ENCODE measurements at places on chromosomes 6 and 20.

DNA sequence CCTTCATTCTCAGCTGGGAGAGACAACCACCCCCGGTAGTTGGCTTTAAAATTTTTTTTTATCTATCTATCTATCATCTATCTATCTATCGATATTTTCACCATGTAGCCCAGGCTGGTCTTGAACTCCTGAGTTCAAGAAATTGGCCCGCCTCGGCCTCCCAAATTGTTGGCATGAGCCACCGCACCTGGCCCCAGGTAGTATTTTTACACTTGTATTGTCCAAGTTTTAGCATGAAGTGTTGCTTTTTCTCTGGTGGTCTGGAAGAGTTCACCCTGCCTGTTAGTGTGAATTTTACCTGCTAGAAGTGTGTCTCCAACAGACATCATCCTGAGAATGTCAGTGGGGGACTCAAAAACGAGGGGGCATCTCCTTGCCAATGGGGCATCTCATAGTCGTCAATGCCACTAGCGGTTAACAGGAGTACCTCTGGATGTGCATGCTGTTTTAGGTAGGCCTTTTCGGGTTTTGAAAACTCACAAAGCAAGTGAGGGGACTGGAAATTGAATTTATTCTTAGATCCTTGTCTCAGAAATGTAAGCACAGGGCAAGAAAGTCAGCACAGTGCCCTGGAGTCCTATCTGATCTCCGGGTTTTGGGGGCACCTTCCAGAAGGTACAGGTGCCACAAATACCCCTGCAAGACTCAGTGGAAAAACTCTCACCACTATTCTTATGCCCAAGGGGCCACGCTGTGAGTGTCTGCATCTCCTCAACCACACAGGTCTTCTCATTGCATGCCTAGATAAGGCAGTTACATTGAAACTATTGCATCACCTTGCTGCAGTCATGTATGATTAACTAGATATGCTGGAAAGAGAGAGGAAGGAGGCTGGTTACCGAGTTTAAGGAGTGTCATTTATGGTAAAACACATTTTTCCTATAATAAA lies 37.1 kb downstream of the TNFAIP3 start:
- DNase-seq, result no peak

DNA sequence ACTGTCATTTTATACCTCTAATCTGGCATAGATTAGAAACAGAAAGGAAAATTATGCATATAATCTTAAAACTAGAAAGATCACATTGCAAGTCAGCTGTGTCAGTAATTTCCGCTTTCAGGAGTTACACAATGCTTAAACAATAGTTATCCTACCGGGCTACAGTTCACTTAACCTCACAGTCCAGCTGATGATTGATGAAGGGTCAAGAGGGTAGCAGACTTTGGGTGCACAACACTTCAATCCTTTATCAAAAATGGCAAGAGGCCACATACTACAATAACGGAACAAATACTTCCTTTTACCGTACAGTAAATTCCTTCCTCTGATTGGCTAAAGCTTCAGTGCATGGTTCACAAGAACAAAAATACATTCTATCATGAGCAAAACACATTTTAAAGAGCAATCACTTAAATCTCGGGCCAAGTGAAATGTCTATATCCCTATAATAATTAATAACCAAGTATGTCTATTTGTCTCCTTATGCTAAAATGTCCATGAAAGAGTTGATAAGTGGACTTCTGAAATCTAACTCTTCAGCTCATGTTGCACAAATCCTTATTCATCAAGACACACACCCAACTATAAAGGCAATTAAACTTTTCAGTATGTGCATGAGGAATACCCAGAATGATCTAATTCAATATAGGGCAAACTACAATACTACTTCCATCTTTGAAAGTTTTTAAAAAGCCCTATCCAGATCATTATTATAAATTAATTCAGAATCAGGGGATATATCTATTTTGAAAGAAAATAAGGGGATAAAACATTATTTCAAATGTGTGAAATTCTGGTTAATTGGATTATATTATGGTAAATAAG lies 76.8 kb downstream of the HIVEP2 start:
- DNase-seq, result no peak

DNA sequence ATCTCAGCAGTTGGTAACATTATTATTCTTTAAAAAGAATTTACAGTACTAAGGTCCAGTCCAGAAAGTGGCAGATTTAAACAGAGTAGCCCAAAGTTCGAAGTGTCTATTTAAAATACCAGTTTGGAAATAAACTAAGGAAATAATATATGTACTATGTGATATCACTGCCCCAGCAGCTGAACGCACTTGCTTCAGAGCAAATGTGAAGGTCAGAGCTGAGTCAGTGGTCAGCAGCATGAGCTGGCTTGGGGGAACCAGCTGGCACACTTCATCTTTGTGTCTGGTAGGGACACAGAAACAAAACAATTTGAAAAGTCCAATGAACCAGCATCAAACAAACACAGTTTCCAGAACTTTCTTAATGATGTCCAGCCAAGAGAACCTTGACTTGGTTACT lies 15.4 kb downstream of the TMEM14B start:
- DNase-seq, result no peak

DNA sequence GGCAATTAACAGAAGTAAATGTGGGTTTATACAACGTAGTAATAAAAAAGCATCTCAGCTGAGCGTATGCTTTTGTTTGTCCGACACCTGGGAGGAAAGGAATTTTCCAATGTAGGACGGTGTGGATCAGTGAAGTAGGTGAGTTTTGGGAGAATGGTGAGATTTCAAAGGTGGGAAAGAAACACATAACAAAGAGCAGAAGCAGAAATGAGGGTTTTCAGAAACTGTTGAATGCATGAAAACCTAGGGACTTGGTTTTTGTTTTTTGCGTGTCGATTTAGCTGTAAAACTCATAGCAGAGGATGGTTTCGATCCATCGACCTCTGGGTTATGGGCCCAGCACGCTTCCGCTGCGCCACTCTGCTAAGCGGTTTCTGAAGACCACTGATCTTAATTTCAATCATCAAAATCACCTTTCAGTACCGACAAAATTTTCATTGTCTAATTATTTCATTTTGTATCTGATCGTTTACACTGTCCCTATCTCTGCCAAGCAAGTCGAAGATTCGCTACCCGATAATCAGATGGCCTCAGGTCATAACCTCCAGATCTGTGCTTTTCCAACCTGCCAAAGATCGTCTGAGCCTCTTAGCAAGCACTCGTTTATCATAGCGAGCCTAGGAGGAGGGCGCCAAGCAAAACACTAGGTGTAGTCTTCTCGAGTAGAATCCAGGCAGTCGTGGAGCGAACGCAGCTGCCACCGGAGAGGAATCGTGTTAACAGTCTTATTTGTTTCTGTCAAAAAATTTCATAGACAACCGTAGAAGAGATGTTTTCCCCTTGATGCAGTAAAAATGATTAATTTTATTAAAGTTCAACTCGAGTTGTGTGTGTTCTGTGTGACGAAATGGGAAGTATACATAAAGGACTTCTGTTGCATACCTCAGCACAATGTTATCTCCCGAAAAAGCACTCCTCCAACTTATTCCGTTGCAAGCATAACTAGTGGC lies 20.9 kb upstream of the POM121L2 start:
- peak; percentile 12 for DNase-seq

DNA sequence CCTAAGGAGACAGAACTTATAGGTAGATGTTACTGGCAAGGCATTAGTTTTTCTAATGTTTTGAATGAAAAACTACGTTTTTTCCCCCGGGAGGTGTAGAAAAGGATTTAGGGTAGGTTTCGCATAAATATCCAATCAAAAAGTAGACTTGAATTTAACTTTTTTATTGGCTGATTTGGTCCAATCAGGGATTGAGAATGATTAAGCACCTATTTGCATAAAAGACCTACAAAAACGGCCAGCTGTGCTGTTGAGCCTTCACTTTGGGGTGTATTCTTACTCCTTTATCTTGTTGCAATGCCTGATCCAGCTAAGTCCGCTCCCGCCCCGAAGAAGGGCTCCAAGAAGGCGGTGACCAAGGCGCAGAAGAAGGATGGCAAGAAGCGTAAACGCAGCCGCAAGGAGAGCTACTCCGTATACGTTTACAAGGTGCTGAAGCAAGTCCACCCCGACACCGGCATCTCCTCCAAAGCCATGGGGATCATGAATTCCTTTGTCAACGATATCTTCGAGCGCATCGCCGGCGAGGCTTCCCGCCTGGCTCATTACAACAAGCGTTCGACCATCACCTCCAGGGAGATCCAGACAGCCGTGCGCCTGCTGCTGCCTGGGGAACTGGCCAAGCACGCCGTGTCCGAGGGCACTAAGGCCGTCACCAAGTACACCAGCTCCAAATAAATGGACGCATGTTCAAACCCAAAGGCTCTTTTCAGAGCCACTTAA lies 113.5 kb upstream of the BTN3A2 start:
- DNase-seq, result peak; percentile 81

DNA sequence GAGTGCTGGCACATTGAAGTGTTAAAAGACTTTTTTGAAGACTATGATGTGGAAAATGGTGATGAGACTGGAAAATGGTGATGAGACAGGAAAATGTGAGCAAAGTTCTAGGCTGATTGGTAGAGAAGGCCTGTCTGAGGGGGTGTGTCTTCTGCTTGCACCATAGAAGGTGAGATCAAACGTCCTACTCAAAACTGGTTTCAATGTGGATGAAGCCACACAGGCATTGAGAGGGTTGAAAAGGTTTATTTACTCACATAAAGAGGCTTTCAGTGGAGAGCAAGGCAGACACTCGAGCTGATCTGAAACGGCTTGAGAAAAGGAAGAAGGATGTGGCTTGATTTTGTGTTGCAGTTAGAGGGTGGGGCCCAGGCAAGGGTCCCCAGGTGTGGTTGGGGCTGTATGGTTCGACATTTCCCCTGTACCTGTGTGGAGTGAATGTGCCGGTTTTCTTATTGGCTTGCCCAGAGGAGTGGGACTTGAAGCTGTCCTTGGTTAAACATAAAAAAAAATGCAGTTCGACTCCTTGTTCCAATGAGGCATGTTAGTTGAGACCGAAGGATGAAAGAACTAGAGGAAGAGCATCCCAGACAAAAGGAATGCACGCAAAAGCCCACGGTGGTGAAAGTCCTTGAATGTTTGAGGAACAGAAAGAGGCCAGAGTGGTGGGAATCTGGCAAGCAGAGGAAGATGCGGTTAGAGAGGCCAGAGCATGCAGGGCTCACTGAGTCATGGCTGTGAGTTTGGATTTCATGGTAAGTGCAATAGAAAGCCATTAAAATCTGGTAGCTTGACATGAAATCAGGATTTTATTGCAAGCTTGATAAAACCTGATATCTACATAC lies 172.3 kb downstream of the EPM2A start:
- no peak for DNase-seq

DNA sequence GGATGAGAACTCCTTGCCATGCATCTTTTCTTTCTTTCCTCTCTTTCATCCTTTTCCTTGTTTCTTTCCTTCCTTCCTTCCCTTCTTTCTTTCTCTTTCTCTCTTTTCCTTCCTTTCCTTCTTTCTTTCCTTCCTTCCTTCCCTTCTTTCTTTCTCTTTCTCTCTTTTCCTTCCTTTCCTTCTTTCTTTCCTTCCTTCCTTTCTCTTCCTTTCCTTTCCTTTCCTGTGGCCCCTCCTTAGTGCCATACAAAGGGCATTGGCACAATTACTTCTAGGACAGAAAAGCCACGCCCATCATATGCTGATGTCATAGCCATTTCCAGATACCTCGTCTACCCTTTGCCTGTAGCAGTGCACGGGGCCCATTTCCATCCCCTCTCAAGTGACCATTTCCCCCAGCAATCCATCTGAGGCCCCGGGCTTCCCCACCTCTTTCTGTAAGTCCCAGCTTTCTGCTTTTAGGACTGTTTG lies 2.2 kb upstream of the CENPB start:
- no peak for DNase-seq

- no peak for DNase-seq
Measured at GRCh38 chr6:110476046-110476849, at the start of gene SLC22A16. Gene SLC22A16 (minus strand): TSS chr6:110476613. CDS start chr6:110476574, 39 bp downstream.

DNA sequence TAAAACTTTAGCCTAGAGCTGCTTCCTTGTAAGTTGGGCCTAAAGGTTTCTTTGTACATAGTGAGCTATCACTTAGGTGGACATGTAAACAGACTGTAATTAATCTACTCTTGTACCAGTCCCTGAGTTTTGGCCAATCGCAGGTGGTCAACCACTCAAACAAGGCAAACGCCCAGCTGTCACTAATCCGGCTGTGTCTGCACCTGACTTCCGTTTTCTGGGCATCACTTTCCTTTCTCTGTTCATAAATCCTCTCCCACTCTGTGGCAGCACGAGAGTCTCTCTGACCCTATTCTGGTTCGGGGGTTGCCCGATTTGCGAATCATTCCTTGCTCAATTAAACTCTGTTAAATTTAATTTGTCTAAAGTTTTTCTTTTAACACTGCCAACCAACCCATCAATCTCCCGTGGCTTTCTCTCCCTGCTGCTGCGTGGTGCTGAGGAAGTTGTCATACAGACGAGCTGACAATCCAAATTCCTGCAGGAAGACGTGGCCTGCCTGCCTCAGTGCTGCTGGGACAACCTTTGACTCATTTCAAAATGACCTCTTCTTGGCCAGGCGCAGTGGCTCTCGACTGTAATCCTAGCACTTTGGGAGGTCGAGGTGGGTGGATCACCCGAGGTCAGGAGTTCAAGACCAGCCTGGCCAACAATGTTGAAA lies 206.3 kb downstream of the QKI start:
- no peak for DNase-seq

- DNase-seq, result no peak
Measured at GRCh38 chr6:37050045-37050853, 44.8 kb downstream of the FGD2 start.

GRCh38 chr6:46270336-46270735 lies 99.6 kb upstream of the ENPP5 start:
- DNase-seq, result no peak

DNA sequence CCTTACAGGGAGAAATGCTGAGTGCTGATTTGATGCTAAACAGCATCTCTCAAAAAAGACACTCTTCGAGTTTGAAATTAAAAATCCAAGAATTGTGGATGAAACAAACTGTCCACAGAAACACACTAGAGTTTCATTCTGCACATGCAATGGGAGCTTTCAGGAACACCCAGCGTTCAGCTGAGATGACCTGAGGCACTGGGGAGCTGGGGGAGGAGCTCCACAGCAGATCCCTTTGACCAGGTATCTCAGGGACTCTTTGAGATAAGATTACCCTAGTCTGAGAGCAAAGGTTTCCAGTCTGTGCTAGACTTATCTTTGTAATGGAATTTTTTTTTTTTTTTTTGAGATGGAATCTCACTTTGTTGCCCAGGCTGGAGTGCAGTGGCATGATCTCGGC lies 70.8 kb upstream of the AGPAT4 start:
- DNase-seq, result no peak

DNA sequence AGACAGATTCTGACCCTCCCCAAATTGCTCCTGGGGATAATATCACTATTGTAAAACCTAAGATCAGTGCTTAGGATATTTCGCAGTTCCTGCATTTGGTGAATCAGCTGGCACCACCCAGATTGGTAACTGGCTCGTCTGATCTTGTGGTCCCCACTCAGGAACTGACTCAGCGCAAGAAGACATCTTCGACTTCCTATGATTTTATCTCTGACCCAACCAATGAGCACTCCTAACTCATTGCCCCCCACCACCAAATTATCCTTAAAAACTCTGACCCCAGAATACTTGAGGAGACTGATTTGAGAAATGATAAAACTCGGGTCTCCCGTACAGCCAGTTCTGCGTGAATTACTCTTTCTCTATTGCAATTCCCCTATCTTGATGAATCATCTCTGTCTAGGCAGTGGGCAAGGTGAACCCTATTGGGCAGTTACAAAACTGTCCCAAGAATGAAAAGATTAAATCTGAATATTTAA lies 55.7 kb upstream of the PRND start:
- DNase-seq, result no peak

- DNase-seq, result no peak
Measured at GRCh38 chr6:22062807-22063408, 233.9 kb downstream of the PRL start.
